Tibial artery (tissue), 4 donors: ENCODE measurements at places on chromosomes 16 and 17.
A peak's percentile ranks its signal among the peaks of the same experiment; 100 is the strongest.

DNA sequence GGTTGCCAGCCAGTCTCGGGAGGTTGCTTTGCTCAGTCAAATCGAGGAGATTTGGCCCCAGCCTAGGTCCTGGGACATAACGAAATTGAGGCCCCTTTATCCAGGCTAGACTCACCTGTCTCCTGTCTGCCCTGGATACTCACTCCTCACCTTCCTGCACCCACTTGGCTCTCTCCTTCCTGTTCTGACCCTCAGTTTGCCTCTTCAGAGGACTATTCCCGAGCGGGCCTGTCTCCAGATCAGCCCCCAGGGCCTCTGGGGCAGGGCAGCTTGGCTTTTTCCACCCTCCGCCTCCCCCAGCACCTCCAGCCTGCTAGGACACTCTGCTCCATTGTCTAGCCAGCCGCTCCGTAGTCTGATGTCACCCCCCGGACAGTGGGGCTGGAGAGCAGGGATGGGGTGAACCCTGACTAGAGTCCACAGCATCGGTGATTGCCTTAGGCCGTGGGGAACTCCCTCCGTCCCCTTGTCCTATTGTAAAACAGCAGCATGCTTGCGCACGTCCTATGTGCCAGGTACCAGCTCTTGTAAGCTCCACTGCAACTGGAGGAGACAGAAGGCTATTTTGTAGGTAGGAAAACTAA is 8.8 kb downstream of the WFIKKN2 start:
- peak; percentile 50 for DNase-seq

DNA sequence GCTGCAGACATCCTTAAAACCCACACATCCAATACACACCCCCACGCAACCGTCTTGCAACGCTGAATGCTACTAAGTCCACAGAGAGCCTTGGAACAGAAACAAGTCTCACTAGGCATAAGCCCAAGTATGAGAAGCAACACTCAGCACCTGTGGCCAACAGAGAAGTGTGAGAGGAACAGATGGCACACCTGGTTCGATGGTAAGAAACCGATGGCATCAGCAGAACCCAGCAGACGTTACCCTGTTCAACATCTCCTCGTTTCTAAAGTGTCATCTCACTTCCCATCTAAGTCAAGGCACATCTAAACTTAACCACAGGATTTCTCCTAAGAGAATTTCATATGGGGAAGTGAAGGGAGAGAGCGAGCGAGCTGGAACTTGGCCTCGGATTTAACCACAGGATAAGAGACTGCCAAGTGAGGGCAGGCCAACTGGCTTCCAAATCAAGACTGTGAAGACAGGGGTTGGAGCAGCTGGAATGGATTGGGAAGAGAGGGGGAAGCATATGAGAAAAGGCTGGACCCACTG is 41.0 kb downstream of the NXPH3 start:
- DNase-seq, result peak; percentile 91

GRCh38 chr16:82773018-82773417 is 146.2 kb downstream of the CDH13 start:
- no peak for DNase-seq

GRCh38 chr16:27645396-27645795 is 95.5 kb downstream of the KATNIP start:
- DNase-seq, result no peak

- peak; percentile 66 for DNase-seq
Measured at GRCh38 chr17:61394630-61395408, 4.8 kb upstream of the TBX2 start.

DNA sequence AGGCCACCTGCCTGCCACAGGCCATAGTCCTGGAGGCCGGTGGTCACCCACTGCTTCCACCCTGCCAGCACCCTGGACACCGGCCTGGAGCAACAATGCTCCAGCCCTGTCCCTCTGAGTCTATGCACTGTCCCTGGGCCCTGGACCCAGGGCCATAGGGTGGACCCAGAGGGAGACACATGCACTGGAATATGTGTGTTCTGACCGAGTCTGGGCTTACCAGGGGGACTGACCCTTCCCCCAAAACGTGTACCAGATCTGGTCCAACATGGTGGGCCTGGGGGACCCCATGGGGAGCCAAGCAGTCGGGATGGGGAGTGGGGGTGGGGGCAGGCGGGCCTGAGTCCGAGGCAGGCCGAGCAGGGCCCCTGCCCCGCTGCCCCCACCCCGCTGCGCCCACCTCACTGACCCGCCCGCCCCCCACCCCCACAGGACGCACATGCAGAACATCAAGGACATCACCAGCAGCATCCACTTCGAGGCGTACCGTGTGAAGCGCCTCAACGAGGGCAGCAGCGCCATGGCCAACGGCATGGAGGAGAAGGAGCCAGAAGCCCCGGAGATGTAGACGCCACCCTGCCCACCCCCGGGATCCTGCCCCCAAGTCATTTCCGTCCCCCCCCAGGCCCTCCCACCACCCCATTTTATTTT is 357.4 kb downstream of the SEC14L1 start:
- no peak for DNase-seq

DNA sequence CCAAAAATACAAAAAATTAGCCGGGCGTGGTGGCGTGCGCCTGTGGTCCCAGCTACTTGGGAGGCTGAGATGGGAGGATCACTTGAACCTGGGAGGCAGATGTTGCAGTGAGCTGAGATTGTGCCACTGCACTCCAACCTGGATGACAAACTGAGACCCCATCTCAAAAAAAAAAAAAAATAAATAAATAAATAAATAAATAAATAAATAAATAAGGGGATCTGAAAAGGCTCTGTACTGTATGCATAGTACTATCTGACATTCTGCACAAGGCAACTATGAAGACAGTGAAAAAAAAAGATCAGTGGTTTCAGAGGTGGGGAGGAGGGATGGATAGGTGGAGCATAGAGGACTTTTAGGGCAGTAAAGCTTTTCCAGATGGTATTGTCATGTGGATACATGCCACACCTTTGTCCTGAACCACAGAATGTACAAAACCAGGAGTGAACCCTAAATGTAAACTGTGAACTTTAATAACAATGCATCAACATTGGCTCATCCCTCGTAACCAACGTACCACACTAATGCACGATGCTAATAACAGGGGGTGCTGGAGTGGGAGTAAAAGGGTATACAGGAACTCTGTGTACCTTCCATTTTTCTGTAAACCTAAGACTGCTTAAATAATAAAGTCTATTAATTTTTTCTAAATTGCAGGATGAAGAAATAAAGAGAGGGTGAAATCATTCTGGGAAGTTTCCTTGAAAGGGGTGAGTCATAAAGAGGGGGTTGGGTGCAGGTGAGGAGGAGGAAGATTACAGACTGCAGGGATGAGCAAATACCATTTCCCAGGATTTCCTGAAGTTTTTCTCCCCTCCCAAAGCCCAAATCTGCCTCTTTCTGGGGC is 155.8 kb upstream of the SDK2 start:
- DNase-seq, result no peak

GRCh38 chr16:2425008-2425518 is 4.2 kb upstream of the CCNF start:
- DNase-seq, result no peak

DNA sequence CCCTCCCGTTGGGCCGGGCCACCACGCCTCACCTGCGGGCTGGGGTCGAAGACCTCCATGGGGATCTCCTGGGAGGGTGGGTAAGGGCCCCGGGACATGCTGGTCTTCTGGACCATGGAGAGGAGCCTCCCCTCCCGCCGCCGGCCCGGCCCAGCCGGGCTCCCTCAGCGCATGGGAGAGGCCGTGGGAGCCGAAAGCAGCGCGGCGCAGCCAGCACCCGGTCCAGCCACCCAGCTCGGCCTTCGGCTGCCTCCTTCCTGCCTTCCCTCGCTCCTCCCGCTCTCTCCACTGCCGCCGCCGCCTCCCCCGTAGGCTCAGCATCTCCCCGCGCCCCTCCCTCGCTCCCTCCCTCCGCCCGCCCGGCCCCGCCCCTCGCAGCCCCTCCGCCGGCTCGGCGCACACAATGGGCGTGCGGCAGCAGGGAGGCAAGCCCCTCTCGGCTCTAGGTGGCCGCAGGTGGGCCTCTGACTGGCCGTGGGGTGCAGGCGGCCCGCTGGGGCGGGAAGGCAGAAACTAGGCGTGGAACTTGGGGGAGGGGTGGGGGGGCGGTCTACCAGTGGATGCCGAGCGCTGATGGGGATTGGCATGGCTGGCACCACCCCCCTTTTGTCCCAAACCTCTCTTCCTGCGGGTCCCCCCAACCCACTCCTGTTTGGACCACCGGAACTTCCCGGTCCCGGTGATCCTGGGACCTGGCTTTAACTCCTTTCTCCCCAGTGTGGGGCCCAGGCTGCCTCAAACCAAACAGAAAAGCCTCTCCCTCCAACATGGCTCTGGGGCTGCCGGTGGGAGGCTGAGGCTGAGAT is at the start of gene CACNB1:
CACNB1 (minus strand) TSS at position 290 of the 806 bp plus-strand sequence; CDS start at position 116, 174 bp downstream.
- peak; percentile 81 for DNase-seq

GRCh38 chr17:58491510-58492045 is 3.4 kb upstream of the HSF5 start:
- DNase-seq, result no peak

DNA sequence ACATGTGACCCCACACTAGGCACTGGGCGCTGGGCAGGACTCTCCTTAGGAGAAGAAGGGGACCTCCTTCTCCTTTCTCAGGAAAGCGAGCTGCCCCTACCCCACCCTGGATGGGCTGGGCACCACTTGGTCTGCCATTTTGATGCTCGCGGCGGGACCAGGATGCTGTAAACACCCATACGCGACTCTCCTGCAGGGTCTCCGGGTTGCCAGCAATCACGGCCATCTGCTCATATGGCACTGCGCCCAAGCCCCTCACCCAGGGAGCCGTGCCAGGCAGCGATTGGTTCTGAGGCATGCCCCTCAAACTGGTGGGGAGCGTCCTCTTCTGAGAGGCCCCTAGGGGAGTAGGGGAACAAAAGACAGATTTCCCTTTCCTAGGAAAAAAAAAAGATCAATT is 99.0 kb downstream of the C16orf78 start:
- peak; percentile 18 for DNase-seq
